ENCODE measurements at places on chromosomes 7 and 10.
A peak's percentile ranks its signal among the peaks of the same experiment; 100 is the strongest.

DNA sequence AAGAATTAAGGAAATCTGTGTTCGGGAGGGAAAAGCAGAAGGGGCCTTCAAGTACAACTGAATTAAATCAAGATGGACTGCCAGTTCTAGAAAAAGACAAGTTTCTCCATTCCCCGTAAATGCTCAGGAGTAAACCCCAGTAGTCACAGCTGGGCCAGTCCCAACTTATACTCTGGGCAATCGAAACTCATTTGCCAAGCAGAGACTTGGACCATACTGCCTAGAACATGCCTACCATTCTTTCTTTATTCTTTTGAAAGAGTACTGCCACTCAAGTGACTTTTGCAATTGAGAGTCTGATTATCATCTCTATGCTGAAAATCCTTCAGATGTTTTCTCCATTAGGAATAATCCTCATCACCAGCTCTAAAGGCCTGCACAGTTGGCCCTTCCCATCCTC lies 21.4 kb downstream of the RPP30 start:
- DNase-seq = no peak

GRCh38 chr7:106029451-106029850 lies 66.4 kb downstream of the CDHR3 start:
- DNase-seq = no peak

DNA sequence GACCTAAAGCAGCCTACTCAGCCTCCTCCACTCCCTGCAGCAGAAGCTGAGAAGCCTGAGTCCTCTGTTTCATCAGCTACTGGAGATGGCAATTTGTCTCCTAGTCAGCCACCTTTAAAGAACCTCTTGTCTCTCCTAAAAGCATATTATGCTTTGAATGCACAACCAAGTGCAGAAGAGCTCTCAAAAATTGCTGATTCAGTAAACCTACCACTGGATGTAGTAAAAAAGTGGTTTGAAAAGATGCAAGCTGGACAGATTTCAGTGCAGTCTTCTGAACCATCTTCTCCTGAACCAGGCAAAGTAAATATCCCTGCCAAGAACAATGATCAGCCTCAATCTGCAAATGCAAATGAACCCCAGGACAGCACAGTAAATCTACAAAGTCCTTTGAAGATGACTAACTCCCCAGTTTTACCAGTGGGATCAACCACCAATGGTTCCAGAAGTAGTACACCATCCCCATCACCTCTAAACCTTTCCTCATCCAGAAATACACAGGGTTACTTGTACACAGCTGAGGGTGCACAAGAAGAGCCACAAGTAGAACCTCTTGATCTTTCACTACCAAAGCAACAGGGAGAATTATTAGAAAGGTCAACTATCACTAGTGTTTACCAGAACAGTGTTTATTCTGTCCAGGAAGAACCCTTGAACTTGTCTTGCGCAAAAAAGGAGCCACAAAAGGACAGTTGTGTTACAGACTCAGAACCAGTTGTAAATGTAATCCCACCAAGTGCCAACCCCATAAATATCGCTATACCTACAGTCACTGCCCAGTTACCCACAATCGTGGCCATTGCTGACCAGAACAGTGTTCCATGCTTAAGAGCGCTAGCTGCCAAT lies 202.2 kb downstream of the ZEB1 start:
- no peak for DNase-seq

- no peak for DNase-seq
Observed at GRCh38 chr10:12782537-12782936, 219.0 kb downstream of the CCDC3 start.

DNA sequence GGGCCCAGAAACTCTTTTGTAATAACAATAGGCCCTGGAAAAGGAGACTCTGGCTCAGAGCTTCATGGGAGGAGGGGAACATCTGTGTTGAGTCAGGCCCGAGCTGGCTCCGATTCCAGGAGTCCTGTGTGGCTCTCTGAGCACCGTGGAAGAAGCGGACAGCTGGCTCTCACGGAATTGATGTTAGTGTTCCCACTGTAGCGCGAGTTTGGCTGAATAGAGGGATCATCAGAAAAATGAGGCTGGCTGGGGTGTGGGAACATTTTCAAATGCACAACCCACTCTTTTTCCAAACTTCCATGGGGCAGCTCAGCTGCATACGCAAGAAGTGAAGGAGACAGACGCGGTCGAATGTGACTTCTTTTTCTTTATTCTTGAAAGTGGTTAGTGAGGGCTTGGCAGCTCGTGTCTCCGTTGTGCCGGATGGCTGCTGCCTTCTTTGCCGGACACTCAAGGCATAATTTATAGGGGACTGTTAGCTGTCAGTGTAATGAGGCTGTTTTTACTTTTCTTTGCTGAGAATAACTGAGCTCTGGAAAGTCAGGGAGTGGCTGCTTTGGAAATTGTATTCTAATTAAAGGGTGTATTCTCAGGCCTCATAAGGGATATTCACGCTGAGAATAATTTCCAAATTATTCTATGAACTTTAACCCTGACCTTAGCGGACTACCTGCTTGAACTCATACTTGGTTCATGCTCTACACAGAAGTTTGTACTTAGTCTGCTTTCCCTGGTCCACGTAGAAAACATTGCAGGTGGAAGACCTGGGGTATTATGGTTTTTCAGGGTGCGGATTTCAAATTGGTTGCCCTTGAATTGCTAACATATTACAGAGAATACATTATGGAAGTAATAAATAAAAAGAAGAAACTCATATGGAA lies 23.1 kb downstream of the MDFIC start:
- DNase-seq = peak; percentile 84

DNA sequence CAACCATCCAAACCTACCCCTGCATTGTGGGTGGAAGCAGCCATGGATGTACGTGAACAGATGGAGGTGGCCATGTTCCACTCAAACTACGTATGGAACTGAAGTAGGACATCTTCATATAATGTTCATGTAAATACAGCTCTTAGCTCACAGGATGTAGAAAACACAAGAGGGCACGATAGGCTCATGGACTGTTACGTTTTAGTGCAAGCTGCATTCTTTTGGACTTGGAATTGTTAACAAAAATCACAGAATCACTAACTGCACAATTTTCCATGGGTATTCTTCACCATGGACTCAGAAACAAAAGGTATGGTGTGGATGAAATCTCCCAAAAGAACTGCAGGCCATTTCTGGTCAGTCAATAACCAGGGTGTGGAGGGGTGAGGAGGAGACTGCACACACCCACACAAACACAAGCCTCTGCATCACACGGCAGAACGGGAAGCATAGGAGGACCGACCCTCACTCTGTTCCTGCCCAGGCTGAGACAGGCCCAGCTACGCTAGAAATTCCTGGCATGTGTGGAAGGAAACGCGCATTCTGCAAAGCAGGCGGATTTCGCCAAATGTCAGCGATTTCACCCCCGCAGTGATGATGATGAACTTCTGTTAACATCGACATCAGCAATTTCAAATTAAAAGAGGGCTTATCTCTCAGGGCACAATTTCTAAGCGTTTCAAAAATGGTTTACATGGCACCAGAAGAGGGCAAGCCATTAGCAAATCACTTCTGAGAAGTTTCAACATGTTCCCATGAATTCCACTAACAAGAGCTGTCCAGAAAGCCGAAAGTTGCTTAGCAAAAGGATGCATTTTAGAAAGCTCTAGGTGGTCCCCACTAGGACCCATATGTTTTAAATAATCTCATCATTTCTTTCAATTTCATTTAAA lies 149.0 kb downstream of the TNS3 start:
- no peak for DNase-seq

DNA sequence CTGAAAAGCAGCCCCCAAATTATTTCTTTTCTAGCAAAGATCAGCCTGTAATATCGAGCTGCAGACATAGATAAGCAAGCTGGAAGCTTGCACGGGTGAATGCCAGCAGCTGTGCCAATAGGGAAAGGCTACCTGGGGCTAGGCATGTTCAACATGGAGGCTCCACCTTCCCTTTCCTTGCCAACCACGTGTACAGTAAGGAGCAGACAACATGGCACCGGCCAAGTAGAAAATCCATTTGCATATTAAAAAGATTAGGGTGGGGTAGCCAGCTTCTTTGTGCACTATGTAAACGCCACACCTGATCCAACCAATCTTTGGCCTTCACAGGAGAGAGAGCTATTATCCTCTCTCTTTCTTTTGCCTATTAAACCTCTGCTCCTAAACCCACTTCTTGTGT lies 56.7 kb upstream of the SEPHS1 start:
- no peak for DNase-seq

DNA sequence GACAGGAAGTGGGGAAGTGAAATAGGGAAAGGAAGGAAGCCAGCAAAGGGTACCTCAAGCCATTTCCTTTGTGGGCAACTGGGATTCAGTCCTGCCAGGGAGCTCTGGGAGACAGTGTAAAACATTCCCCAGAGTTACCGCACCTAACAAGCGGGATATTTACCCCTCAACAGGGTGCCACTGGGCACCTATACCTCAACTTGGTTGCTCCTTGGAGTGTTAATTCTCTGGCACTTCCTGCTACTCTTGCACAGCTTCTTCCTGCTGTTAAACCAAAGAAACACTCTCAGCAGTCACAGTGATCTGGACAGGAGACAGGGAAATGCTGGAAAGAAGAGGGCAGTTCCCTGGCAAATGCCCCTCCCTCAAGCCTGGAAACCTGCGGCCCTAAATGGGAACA lies 151.3 kb downstream of the REEP3 start:
- DNase-seq = no peak

DNA sequence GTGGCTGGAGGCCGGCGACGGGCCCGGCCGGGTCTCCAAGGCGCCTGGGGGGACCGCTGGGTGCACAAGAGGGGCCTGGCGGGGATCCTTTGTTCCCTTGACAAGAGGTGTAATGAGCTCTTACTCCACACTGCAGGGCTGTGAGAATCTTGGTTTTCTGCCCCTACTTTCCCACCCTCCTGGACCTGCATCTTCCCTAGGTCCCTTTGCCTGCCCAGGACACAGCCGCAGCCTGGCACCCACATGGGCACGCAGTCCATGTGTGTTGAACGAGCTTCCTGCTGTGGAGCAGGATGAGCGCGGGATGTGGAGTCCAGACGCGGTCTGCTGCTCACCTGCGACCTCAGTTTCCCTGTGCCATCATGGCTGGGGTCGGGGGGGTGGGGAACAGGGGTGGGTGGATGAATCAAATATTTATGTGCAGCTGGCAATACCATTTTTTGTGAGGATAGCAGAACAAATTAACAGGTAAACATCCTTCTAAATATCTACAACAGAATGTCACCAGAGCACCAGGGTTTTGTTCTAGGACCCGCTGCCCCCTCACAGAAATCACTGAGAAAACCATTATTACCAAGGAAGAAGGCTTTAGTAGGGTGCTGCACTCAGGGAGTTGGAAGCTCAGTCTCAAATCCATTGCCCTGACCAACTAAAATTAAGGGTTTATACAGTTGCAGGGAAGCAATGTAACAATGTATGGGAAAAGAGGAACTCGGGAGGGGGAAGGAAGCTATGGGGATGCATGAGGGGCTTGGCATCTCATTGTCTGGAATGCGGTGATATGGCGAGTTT lies 474 bp upstream of the NSMCE4A start:
- no peak for DNase-seq

GRCh38 chr10:113493882-113494301 lies 59.0 kb upstream of the HABP2 start:
- no peak for DNase-seq

DNA sequence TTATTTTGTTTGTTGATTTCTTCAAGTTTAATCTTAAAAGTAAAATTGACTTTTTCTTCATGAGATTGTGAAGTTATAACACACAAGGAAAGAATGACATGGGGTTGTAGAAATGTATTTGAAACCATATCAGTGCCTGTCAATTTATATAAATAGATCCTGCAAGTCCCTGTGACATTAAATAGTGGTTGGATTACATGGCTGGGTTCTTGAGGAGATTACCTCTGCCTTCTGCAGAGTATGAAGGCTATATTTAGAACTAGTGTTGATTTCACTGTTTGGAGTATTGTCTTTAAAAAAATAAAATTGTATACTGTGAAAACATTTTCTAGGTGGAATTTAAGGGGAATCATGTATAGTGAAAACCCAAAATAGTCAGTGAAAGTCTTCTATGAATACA lies 385.8 kb upstream of the SMIM30 start:
- DNase-seq = no peak

GRCh38 chr7:41685684-41686083 lies 17.2 kb downstream of the INHBA start:
- DNase-seq = no peak

DNA sequence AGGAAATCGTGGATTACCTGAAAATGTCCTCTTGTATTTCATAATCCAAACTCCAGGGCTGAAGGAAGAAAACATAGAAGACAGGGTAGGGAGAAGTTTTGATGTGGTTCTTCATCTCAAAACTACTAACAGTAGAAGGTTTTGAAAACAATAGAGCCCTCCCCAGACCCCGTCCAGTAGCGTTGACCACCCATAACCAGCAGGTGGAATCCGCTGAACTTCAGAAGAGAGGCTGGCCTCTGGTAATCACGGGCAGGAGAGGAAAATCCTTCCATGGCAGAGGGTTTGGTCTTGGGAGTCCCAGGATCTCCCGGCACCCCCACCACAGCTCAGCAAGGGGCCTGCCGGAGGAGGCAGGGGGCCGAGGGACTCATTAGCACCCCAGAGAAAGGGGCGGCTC lies 333.4 kb upstream of the RNF32 start:
- no peak for DNase-seq

- no peak for DNase-seq
Observed at GRCh38 chr10:21501731-21502347, 23.6 kb downstream of the SKIDA1 start.

DNA sequence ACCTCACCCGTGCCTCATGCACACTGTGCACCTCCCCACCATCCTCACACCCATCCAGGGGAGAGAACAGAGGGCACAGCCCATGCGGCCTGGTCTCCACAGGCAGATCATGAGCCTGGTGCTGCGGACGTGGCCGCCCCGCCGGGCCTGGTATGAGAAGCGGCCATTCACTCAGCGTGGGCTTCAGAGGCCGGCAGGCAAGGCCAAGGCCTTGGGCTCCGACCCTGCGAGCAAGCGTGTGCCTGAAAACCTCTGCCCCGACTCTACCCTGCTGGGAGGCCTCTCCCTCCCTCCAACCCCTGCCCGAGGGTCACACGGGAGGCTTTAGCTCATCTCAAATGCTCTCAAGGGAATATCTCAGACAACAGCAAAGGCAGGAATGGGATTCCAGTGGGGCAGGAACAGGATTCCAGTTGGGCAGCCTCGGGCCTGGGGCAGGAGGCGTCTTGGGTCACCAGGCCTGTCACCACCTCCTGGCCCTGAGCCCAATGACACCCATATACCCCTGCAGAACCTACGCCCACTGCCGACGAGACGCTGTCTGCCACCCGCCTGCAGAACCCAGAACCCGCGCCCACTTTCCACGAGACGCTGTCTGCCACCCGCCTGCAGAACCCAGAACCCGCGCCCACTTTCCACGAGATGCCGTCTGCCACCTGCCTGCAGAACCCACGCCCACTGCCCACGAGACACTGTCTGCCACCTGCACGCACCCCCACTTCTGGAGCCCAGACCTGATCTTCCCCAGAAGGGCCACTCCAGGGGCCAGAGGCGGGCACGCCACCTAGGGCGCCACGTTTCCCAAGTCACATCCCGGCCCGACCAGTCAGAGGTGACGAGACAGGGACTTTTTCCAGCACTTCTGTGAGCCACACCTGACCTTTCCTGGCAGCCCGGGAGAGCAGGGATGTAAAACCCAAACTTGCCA lies 38.9 kb downstream of the ADAP1 start:
- no peak for DNase-seq
